Activated naive CD4-positive, alpha-beta T cell treated with anti-CD3 and anti-CD28 coated beads, Interleukin-2, amount 10 ng/mL, durations not matched to agents 5 hours and 36 hours (primary cell): ENCODE measurements at places on chromosomes 7 and 10. TPM values are rescaled to one million over a fixed set of nuclear protein-coding genes. Genes with fewer than 3 reads are reported as not detected.

MSMB gene
- total RNA-seq = not detected

INHBA gene
- 0.12 TPM for total RNA-seq

STK31 gene
- 0.08 TPM for total RNA-seq

KLHDC10 gene
- 16.5 TPM for total RNA-seq

NUTM2D gene
- total RNA-seq = 2.9 TPM
